ENCODE measurements at places on chromosomes 1 and 21.
A peak's percentile ranks its signal among the peaks of the same experiment; 100 is the strongest.

DNA sequence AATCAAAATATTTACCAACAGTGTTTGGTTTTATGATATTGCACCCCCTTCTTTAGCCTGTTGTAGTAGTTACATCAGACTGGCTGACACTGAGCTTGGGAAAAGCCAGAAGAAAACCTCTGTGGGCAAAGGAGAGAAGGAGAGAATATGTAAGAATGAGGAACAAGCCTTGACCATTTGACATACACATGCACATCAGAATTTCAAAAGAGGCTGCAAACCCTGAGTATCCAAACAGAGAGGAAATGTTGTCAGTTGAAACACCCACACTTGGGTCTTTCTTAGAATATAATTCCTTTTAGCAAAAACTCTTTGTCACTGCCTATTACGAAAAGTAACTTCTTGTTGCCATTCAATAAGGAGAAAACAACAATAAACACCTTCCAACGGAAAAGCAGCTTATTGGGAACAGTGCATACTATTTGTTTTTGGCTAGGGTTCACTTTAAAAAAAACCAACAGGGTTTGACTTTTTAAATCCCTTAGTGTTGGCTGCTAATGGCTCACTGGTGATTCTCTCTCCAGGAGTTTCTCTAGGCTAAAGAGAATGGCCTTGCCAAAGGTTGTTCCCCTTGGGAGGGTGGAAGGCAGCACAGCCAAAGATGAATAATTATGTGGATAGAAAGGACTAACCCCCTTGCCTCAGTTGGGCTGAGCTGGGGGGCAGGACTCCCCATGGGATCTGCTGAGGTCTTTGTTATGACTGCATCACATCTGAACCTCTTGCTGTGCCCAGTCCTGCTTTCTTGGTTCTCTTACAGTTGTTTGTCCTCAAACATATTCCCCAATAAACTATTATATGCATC, 48.9 kb downstream of the GORAB start:
- no peak for DNase-seq

DNA sequence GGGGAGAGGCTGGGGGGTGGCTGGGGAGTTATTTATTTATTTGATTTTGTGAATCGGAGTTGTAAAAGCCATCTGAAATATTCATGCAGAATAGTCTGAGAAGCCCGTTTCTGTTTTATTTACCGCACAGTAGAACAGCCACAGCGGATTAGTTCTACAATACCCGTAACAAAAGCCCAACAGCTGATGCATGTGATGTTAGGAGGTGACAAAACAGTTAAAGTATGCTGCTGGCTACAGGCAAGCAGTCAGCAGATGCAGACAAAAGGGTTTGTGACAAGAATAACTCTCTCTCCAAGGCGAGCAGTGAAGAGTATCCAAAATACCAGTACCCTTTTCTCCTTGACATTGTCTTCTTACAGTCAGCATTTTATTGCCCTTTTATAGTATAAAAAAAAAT, 42.0 kb downstream of the PROX1 start:
- peak; percentile 87 for DNase-seq

GRCh38 chr1:29786791-29787732, 550.7 kb downstream of the PTPRU start:
- DNase-seq: no peak

DNA sequence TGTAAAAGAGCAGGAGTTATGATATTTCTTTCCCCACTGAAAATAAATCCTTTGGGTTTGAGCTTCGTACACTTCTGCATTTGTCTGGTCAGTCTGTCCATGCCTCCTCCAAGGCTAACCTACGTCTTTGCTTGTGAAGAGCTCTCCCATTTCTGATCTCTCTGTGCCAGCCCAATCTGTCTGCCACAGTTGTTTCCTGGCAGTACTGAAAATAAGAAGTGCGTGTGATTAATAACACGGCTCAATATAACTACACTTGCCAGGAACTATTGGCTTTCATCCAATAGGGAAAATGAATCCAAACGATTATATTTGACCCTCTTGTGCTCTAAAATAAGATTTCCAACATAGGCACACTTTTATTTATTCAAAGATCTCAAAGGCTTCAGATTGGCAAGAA, 19.2 kb upstream of the COL24A1 start:
- DNase-seq: no peak

DNA sequence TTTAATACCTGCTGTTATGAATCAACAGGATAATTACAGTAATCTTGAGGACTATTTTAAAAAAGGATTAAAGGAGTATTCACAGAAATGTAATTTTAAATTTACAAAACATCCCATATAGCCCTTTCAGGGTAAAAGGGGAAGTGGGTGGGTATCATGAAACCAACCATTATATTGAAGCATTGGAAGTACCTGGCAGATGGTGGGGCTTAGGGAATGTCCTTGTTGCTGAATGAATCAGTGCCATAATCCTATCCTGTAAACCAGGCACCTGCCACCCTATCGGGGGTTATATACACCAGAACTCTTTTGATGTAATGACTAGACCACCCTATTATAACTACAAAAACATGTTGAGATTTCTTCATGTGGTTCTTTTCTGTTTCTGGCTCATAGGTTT, 30.4 kb downstream of the CDC14A start:
- no peak for DNase-seq

DNA sequence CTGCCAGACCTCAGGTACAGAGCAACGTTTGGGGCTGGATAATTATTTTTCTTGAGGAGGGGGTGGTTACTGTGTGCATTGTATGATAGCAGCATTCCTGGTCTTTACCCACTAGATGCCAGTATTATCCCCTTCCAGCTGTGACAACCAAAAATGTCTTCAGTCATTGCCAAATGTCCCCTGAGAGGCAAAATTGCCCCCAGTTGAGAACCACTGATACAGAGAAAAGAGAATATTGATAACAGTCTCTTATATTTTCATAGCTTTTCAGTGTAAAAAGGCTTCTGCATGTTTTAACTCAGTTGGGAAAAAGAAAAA, 51.8 kb upstream of the SYT14 start:
- no peak for DNase-seq

DNA sequence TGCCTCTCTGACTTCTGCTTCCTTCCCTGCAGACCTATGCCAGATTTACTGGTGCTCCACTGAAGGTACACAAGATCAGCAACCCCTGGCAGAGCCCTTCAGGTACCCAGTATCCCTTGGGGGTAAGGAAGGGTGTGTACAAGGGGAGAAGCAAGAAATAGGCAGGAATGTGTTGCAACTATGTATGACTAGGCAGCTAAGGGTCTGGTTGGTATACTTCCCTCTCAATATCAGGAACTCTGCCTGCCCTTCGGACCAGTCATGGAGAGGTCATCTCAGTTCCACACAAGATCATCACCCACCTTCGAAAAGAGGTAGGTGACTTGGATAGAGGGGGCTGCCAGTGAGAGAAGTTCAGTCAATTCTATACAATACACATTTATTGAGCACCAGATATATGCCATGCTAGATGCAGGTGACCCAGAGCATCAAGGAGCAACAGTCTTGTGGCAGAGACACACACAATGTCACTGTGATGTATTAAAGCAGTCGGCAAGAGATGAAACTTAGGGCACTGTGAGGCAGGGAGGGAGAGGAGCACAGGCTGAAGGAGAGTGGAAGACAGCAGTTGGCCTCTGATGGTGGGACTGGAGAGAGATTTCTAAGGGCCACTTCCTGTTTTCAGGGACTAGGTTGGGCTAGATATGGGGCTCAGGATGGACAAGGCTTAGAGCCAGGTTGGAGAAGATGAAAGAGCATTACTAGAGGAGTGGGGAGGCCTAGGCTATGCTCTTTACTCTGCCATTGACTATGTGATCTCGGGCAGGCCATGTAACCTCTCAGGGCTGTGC, 2.0 kb downstream of the MTX1 start:
- DNase-seq: no peak

DNA sequence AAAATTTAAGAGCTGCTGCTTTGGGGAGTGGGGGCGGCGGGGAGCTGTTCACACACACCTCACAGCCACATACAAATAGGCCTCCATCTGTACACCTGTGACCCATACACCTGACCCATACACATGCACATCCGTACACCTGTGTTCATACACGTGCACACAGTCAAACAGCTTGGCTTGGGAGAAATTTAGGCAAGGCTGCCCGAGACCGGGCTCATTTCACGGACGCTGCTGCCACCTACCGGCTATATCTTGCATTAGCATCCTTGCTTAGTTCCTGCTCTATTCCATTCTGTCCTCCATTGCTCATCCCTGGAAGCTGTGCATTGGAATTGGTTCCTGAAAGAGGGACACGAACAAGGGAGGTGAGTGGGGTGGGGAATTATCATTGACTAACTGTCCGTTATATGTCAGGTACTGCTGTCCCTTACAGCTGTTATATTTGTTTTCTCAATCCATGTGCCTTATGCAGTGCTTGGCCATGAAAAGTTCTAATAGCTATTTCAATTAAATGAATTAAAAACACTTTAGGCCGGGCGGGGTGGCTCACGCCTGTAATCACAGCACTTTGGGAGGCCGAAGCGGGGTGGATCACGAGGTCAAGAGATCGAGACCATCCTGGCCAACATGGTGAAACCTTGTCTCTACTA, 37.1 kb upstream of the EPB41 start:
- DNase-seq: peak; percentile 87

DNA sequence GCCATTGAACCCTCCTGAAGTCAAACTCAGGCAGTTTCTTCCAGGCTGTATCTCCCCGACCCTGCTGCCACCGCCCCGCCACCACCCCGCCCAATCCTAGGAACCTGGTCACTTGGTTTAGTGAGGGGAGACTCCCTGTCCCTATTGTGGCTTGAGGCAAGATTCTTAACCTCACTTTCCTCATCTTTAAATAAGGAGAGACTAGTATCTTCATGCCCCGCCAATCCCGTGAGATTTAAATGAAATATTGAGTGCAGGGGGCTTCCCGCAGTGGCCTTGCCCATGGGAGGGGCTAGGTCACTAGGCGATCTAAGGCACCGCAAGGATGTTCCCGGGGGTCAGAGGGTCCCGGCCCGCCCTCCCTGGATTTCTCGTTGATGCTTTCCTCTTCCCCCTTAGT, 998 bp downstream of the KDF1 start:
- no peak for DNase-seq

DNA sequence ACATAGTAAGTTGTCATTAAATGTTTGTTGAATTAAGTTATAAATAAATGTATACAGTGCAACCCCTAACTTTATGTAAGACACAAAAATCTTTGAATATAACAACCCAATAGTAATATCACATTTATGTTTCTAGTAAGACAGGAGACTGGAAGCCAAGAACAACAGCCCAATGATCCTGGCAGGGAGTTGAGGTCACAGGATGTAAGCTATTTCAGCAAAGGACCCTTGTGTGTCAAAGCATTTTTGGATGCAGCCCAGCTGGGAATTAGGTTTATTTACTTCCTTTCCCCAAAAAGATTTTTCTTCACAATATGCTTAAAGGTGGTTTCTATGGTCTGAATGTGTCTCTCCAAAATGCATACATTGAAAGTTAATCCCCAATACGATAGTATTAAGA, 34.0 kb upstream of the ABCA4 start:
- no peak for DNase-seq

GRCh38 chr1:118984086-118984721, 3.9 kb downstream of the TBX15 start:
- DNase-seq: peak; percentile 77

DNA sequence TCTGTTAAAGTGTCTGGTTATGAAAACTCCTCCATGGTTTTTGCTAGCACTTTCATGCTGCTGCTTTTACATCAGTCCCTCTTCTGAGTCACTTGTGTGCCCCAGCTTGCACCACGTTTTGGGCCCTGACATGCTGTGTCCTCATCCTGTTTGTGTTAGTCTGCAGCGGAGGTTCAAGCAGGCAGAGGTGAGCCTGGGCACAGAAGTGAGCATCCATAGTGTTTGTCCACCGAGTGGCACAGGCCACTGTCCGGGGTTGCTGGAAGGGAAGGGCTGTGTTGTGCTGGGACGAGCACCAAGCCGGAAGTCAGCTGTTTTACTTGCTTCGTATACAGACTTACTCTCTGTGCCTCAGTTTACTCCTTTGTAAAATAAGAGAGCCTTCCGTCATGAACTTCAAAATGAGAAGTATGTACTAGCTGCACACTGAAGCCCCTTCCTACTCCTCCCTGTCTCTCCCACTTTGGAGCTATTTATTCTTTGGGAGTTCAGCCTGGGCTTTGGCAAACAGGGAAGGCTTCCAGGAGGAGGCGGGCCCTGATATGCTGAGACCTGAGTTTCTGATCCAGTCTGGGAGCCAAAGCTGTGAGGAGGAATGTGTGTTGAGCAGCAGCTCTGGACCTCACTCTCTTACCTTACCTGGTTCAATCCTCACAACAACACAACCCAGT, 10.7 kb upstream of the LAPTM5 start:
- DNase-seq: no peak

- no peak for DNase-seq
Observed at GRCh38 chr1:241652012-241652411, at the start of gene WDR64. Gene WDR64, plus strand, starts transcription at chr1:241652281. Its CDS starts 204 bp downstream, at chr1:241652485.

GRCh38 chr1:180482425-180483275, 19.7 kb downstream of the ACBD6 start:
- peak; percentile 74 for DNase-seq

GRCh38 chr1:114112775-114113174, 40.9 kb downstream of the SYT6 start:
- DNase-seq: no peak

DNA sequence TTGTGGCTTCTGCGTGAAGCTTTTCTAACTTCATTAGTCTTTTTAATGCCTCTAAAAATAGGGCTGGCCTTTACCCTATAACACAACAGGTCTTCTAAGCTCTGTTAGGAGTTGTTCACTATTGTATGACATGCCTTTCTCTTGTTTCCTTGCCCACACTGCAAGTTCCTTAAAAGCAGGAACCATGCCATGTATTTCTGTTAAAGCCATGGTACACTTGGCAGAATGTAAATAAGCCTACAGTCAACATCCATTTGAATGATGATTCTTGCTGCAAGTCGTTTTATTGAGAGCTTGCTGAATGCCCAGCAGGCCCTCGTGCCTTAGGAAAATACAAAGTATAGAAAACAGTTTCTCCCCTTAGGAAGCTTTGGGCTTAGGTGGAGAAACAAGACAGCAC, 214.6 kb downstream of the DUSP10 start:
- no peak for DNase-seq

DNA sequence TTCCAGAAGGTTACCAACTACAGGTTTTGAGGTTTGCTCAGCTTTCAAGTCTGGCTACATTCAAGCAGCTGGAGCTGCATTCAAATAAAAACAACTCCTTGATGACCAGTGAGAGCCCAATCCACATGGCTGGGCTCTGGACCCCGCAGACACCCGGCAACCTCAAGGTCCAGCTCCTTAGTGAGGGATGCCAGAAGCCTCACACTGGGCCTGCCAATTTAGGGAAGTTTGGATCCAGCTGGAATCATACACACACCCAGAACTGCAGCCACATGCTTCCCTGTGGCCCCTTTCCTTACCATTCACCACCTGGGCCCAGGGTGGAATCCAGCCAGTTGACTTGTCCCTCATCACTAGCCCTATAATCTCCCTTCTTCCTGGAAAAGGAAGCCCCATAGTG, 123.7 kb downstream of the UBE2U start:
- DNase-seq: no peak

- DNase-seq: peak; percentile 7
Observed at GRCh38 chr1:152440635-152441471, 26.8 kb upstream of the CRNN start.

- peak; percentile 24 for DNase-seq
Observed at GRCh38 chr1:236907205-236907604, 97.0 kb downstream of the MT1HL1 start.

Data from neural progenitor cell (in vitro differentiated cells).